ENCODE measurements at places on chromosomes 5 and 9.

DNA sequence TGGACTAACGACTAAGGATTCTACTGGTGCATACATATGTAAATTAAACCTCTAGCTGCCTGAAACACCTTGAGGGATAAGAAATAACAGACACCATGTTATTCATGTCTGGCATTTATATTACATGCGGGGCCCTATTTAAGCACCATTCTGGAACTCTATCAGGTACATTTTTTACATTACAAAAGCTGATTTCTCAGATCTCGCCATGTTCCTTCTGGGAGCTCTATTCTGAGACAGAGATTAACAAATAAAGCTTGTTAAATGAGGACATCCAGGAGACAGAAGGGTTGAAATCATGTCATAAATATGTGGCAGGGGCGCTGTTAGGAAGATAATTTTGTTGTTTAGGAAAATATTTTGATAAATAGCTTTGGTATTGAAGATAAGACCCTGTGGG lies 93.4 kb upstream of the SLIT3 start:
- DNase-seq: no peak
- H3K4me3 ChIP-seq: no peak overlapping the region
- no peaks in the 10 kb centered on the region for H3K36me3 ChIP-seq
- H3K27ac ChIP-seq: no peak overlapping the region
- H3K4me1 ChIP-seq: no peaks in the 10 kb centered on the region
- peaks cover 13% of the 10 kb centered on the region for H3K27me3 ChIP-seq

GRCh38 chr5:15070907-15071306 lies 199.3 kb upstream of the ANKH start:
- H3K4me1 ChIP-seq: peaks cover 6% of the 10 kb centered on the region
- DNase-seq: no peak
- H3K36me3 ChIP-seq: no peaks in the 10 kb centered on the region

- H3K27me3 ChIP-seq: no peaks in the 10 kb centered on the region
- no peak overlapping the region for H3K4me3 ChIP-seq
- DNase-seq: no peak
- no peaks in the 10 kb centered on the region for H3K4me1 ChIP-seq
Observed at GRCh38 chr5:120545951-120546350, 81.9 kb downstream of the PRR16 start.

DNA sequence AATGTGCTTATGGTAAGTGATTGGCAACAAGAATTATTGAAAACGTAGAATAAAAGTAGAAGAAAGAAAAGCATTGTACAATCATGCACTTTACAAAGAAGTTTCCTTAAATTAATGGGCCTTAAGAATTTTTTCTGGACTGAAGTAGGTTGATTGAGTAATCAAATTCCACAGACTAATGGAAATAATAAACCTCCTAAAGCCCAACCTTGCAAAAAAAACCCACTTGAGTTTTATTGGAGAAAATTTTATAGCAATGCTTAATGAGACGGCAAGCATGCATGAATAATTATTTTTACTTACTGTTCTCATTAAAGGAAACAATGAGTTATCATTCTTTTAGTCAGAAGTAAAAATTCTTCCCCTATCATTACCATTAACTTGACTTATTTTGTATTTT lies 676.1 kb upstream of the C9orf72 start:
- no peak overlapping the region for H3K27ac ChIP-seq
- DNase-seq: no peak
- no peak overlapping the region for H3K4me3 ChIP-seq
- no peaks in the 10 kb centered on the region for H3K27me3 ChIP-seq
- H3K4me1 ChIP-seq: no peaks in the 10 kb centered on the region

DNA sequence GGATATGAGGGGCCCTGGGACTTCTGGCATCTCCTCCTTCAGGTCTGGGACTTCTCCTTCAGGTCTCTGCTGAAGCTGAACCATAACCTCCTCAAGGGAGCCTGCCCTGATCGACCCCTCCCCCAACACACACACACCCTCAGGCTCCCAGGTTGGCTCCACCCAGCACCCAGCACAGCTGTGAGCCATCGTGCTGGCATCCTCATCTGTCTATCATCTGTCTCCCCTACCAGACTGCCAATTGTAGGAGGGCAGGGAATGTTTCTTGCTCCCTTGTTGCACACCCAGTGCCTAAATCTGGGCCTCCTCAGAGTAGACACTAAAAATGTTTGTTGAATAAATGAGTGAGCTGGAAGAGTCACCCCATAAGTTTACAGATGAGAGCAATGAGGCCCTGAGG lies 71.4 kb downstream of the LRSAM1 start:
- no peak overlapping the region for H3K27ac ChIP-seq
- peaks cover 5% of the 10 kb centered on the region for H3K4me1 ChIP-seq
- H3K4me3 ChIP-seq: no peak overlapping the region
- no peaks in the 10 kb centered on the region for H3K27me3 ChIP-seq

- peak overlapping the region; percentile 20 for H3K4me3 ChIP-seq
- peak; percentile 2 for DNase-seq
- H3K27ac ChIP-seq: peak overlapping the region; percentile 92
- no peaks in the 10 kb centered on the region for H3K36me3 ChIP-seq
- peaks cover 14% of the 10 kb centered on the region for H3K4me1 ChIP-seq
Observed at GRCh38 chr9:107213561-107214028, 69.5 kb upstream of the RAD23B start.

DNA sequence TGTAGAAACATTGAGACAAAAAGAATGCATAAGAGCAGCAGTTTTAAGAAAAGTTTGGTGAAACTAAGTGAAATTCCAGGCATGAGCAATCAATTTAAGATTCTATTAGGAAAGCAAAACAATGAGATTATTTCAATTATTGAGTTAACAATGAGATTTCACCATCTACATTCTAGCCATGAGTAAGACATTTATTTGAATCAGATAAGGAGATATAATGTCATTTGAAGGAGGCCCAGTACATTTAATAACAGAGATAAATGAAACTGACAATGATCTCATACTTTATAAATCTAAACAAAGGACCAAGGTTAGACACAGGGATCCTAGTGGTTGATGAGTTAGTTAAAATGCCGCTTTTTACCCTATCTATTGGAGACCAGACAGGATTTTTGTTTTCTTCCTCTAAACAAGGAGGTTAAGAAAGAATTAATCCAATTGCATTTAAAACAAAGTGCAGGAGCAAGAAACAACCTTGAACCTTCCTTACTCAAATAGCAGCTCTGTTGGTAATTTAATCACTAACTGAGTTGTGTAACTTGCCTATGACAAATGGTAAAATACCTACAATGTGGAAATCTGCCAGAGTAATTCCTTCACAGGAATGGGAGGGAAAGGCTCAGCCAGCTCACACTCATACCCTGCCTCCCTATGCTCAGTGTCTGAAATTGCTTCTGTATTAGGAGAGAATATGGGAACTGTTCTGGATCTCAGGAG lies 103.5 kb upstream of the NR3C1 start:
- H3K4me3 ChIP-seq: no peak overlapping the region
- H3K4me1 ChIP-seq: no peaks in the 10 kb centered on the region
- H3K27me3 ChIP-seq: no peaks in the 10 kb centered on the region
- no peak overlapping the region for H3K27ac ChIP-seq

DNA sequence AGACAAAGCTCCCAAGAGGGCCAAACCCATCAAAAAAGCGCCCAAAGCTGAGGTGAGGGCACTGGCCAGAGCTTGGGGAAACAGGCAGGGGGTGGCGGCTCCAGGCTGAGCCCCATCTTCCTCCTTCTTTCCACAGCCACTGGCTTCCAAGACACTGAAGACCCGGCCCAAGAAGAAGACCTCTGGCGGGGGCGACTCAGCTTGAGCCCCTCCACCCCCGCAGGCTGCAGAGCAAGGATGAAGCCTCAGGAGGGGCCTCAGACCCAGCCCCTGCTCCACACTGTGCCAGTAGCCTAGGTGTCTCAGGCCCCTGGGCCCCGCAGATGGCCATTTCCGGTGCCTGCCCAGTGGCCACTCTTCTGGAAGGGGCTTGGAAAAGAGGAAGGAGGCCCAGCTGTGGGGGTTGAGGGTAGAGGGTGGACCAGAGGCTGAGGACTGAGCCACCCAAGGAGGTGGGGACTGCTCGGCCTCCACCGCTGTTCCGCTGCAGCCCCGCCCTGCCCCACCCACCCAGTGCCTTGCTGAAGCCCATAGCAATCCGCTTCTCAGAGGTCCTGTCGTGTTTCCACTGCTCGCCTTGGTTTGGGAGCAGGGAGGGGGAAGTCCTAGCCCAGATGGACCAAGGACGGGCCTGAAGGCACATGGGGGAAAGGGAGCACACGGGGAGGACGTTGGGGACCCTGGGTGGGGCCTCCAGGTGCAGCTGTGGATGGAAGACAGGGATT lies 6.9 kb downstream of the REEP2 start:
- peaks cover 3% of the 10 kb centered on the region for H3K36me3 ChIP-seq
- no peak overlapping the region for H3K4me3 ChIP-seq

DNA sequence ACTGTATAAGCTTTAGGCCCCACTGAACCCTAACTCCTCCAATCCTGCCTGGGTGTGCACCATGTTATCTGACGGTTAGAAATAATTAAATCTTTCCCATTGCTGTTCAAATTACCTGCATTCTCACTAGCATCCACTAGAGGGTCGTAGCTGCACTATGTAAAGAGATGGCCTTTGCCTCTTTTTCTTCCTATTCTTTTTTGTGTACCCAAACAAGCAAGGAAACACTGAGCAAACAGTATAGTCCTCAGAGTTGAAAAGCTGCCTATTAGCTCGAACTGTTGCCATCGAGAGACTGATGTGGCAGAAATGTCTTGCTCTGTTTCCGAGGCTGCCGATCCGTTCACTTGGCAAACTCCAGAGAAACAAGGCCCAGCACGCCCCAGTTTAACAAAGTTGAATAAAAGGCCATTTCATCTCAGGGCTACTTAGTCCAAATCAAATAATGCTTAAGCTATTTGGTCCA lies 163.8 kb upstream of the TRPM3 start:
- H3K36me3 ChIP-seq: no peaks in the 10 kb centered on the region
- H3K4me3 ChIP-seq: no peak overlapping the region
- DNase-seq: peak; percentile 8
- H3K27me3 ChIP-seq: peaks cover 10% of the 10 kb centered on the region
- H3K4me1 ChIP-seq: no peaks in the 10 kb centered on the region

DNA sequence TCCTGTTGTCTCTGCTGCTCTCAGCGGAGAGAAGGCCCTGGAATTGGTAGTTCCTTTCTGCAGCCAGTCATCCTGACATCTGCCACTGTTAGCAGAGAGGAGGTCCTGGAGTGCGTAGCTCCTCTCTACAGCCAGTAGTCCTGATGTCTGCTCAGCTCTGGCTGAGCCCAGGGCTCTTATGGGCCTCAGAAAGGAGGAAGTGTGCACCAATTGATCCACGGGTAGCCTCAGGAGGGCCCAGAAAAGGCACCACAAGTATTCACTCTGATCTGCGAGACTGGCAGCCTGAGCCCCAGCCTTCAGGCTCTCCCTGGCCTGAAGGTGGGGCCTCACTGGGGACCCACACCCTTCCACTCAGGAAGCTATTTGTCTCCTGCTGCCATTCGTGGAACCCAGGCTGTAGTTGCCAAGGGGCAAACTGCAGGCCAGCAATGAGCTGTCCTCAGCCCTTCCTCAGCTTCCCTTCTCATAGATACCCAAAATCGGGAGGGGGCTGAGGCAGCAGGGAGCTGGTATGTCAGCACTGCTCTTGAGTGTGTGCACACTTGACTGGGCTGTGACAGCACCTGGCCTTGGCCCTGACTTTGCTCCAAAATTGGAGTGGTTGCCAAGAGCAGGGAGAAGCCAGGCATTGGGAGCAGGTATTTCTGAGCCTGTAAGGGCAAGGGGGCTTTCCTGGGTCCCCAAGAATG lies 1049.5 kb upstream of the ACO1 start:
- no peaks in the 10 kb centered on the region for H3K27me3 ChIP-seq
- no peak overlapping the region for H3K4me3 ChIP-seq
- H3K4me1 ChIP-seq: peaks cover 9% of the 10 kb centered on the region
- no peaks in the 10 kb centered on the region for H3K36me3 ChIP-seq
- peak overlapping the region; percentile 7 for H3K27ac ChIP-seq

DNA sequence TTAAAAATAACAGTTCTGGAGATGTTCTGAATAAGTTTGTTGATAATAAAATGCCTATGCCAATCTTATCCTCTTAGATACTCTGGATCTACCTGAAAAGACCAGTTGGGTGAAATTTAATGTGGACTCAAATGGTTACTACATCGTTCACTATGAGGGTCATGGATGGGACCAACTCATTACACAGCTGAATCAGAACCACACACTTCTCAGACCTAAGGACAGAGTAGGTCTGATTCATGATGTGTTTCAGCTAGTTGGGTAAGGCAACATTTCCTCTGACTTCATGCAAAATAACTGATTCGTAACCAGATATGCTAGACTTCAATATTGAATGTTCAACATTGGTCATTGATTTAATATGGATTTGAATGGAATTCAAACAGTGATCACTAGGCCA lies 27.0 kb downstream of the ERAP2 start:
- peak overlapping the region; percentile 17 for H3K27ac ChIP-seq
- no peak overlapping the region for H3K4me3 ChIP-seq
- peaks cover 18% of the 10 kb centered on the region for H3K4me1 ChIP-seq
- peaks cover 91% of the 10 kb centered on the region for H3K36me3 ChIP-seq
- H3K27me3 ChIP-seq: no peaks in the 10 kb centered on the region

GRCh38 chr5:133285583-133286021 lies 233.8 kb downstream of the HSPA4 start:
- H3K36me3 ChIP-seq: peaks cover 3% of the 10 kb centered on the region
- peaks cover 12% of the 10 kb centered on the region for H3K27me3 ChIP-seq
- H3K4me1 ChIP-seq: no peaks in the 10 kb centered on the region
- no peak overlapping the region for H3K27ac ChIP-seq
- no peak overlapping the region for H3K4me3 ChIP-seq
- no peak for DNase-seq

- H3K27me3 ChIP-seq: peaks cover 18% of the 10 kb centered on the region
- H3K27ac ChIP-seq: no peak overlapping the region
- H3K4me1 ChIP-seq: no peaks in the 10 kb centered on the region
Observed at GRCh38 chr5:157900644-157901043, 41.7 kb upstream of the CLINT1 start.

DNA sequence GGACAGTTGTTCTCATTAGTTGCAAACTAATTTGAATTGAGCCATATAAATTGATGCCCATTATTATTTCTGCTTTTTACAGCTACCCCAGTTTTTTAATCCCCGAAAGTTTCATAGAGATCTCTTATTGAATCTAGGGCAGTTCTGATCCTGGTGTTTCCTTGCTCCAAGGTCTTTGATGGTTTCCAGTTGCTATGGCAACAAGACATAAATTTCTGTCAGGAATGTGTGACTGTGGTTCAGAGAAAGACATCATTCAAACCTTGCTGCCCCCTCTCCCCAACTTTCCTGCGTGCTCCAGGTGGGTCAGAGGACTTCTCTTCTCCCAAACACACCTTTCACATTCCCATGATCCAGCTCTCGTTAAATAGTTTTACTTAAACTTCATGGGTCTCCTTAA lies 63.4 kb downstream of the TAF11L14 start:
- no peak overlapping the region for H3K4me3 ChIP-seq
- H3K36me3 ChIP-seq: no peaks in the 10 kb centered on the region
- DNase-seq: no peak
- no peak overlapping the region for H3K27ac ChIP-seq
- H3K4me1 ChIP-seq: no peaks in the 10 kb centered on the region

- DNase-seq: no peak
- H3K36me3 ChIP-seq: peaks cover 100% of the 10 kb centered on the region
- peak overlapping the region; percentile 95 for H3K27ac ChIP-seq
Observed at GRCh38 chr5:134127376-134127861, 12.9 kb downstream of the TCF7 start.

- H3K27me3 ChIP-seq: peaks cover 17% of the 10 kb centered on the region
- no peak for DNase-seq
- no peaks in the 10 kb centered on the region for H3K36me3 ChIP-seq
Observed at GRCh38 chr5:127038550-127038949, 8.2 kb upstream of the MARCHF3 start.

- DNase-seq: no peak
- no peak overlapping the region for H3K27ac ChIP-seq
- H3K4me1 ChIP-seq: no peaks in the 10 kb centered on the region
- H3K4me3 ChIP-seq: no peak overlapping the region
Observed at GRCh38 chr9:104386013-104386412, 118.0 kb upstream of the OR13F1 start.
